Fibroblast of the conjunctiva (primary cell): ENCODE measurements at places on chromosomes 5 and 9.
A peak's percentile ranks its signal among the peaks of the same experiment; 100 is the strongest.

GRCh38 chr5:74179179-74179578, 461.3 kb downstream of the ENC1 start:
- peak; percentile 41 for DNase-seq

DNA sequence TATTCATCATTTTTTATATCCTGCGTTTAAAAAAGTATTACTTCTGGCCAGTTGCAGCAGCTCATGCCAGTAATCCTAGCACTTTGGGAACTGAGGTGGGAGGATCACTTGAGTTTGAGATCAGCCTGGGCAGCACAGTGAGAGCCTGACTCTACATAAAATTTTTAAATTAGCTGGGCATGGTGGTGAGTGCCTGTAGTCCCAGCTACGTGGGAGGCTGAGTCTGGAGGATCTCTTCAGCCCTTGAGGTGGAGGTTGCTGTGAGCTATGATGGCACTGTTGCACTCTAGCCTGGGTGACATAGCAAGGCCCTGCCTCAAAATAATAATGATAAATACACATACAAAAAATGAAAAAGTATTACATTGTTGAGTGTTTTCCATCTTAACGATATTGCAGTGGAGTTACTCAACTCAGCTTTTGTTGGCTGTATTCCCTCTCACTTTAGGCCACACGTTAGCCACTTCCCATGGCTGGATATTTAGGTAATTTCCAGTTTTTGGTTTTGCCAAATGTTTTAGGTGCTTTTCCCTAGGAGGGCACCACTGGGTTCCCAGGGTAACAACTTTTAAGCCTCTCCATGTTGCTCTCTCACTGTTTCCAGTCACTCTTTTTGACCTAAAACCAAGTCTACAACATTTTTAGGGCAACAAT, 20.6 kb downstream of the SHB start:
- no peak for DNase-seq

DNA sequence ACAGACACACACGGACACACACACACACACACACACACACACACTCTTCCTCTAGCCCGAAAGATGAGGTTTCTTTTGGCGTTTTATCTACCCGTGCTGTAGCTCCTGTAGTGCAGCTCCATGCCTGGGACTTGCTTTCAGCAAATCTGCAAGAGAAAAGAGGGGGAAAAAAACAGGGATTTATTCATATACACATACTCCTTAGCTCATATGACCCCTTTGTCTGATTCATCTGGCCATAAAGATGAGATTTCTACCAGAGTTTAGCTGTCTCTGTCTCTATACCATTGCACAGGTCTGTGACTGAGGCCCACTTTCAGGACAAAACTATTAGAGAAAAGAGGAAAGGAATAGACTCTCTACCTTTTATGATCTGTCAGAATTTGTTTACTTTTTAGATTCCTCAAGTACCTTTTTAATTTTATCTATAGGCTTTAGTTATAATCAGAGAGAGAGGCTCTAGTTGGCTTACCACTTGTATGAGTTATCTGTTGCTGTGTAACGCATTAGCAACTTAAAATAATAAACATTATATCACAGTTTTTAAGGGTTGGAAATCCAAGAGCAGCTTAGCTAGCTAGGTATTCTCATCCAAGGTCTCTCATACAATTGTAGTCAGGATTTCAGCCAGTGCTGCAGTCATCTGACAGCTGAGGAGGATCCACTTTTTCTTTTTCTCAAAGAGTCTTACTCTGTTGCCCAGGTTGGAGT, 14.7 kb downstream of the SNX2 start:
- no peak for DNase-seq

DNA sequence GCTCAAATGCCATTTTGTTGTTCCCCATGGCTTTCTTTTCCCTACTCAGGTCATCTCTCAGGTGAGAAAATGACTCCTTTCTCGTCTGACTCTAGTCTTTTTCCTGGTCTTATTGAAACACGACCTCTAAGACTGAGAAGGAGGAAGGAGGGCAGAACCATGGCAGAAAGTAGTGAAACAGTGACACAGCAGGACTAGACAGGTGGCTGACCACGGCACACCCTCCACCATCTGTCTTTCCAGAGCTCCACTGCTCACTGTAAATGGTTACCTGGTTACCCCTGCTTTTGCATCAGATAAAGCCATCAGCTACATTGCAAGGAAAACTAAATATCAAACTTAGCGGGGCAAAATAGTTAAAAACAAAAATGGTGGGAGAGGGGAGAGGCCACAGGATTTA, 30.9 kb downstream of the NR4A3 start:
- no peak for DNase-seq

DNA sequence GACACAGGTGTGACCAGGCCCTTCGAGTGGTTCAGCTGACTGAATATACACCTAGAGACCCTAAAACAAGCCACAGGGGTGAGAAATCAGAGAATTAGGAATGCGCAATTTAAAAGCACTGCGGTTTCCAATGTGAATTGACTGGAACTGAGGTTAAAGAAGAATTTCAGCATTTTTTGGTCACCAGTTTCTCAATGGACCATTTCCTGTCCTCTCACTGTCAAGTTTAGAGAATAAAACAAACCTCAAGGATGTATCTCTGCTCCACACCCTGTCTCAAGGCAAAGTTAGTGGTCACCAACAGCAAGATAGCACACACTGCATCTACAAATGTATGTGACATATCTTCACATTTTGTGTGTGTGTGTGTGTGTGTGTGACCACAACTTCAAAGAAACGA, 143.8 kb upstream of the MAP3K1 start:
- no peak for DNase-seq

DNA sequence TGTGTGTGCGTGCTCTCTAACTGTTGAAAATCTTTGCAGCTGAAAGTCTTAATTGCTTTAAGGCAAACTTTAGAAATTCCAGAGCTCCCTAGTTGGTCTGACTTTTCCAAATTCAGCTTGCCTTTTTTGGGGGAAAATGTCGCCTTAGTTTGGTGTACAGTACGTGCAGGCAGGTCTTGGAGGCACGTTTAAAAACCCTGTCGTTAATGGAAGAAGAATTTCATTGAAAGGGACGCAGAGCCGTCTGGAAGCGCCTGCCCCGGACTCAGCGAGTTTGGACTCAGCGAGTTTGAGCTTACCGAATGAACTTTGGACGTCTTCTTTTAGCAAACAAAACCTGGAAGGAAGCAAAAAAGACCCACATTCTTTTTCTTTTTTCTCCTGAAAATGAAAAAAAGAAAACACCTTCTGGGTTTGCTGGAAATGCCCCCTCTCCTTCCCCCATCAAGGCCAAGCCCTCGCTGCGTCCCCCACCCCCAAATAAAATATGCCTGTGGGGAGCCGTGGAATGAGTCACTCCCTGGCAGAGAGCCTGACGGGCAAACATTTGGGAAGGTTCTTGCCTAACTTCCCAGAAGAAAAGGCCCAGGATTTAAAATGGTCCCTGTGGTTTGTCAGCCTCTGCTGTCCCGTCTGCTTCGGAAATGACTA, 1.5 kb downstream of the NEK6 start:
- peak; percentile 52 for DNase-seq

DNA sequence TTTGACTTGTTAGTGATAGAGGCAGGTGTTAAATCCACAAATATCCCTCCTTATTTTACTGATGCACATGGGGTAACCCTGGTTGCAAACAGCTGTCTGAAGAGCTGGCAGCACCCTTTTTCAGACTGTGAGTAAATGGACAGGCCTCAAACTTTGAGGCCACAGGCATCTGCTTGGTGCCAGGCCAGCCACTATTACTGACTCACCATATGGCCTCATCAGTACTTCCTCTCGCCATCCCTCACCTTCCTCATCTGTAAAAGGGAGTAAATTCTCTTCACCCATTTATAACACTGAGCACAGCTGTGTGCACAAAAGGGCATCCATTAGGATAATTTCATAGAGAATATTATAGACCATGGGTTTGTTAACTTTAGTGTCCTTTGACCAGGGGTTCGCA, 11.9 kb upstream of the TNIP1 start:
- peak; percentile 56 for DNase-seq

GRCh38 chr5:4628645-4629385, 511.3 kb upstream of the ADAMTS16 start:
- DNase-seq, result no peak

- DNase-seq, result no peak
Observed at GRCh38 chr9:88280816-88281382, 107.3 kb upstream of the SPIN1 start.

DNA sequence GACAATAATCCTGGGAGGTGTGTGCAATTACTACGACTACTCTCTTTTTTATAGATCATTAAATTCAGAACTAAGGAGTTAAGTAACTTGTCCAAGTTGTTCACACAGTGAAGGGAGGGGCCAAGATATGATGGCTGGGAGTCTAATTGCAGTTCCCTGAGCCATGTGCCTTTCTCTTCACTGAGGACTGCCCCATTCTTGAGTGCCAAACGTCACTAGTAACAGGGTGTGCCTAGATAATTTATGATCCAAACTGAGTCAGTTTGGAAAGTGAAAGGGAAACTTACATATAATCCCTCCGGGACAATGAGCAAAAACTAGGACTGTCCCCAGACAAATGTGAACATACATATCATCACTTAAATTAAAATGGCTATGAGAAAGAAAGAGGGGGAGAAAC, 20.2 kb downstream of the IL7R start:
- no peak for DNase-seq
